Kidney epithelial cell (primary cell): ENCODE measurements at places on chromosomes 7 and 10.

DNA sequence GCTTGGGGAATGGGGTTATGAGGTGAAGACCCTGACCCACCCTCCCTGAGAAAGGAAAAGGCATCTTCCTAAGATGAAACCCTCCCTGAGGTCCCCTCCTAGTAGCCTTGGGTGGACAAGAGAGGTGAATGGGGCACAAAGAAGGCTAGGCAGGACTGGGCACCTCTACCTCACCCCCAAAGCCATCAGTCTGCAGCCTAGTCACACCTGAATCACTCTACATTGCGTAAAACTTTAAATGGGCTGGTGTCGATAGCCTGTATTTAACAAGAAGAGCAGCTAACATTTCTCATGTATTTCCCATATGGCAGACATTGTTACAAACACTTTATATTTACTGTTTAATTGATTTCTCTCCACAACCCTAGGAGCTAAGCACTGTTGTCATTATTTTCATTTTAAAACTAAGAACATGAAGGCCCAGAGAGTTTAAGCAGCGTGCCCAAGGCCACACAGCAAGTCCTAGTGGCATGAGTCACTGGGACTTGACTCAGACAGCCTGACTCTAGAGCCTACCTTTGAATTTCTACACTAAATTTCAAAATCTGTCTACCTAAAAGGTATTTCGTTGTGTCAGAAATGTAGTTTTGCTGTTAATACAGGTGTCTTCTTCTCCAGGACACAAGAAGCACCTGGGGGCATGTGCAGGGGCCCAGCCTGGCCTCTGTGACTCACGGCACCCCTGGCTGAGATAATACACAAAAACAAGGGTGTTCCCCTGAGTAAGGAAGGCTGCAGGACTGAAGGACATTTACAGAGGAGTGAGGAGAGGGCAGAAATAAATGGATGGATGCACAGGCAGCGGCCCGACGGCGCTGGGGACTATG lies 3.4 kb downstream of the AOC1 start:
- no peak for DNase-seq

- no peak for DNase-seq
These were observed 727 bp downstream of the RET start for GRCh38 chr10:43077421-43078171.

- no peak for DNase-seq
These were observed 400.4 kb downstream of the CDC14C start for GRCh38 chr7:49324707-49325106.

GRCh38 chr7:151825721-151826120 lies 51.2 kb downstream of the PRKAG2 start:
- no peak for DNase-seq

DNA sequence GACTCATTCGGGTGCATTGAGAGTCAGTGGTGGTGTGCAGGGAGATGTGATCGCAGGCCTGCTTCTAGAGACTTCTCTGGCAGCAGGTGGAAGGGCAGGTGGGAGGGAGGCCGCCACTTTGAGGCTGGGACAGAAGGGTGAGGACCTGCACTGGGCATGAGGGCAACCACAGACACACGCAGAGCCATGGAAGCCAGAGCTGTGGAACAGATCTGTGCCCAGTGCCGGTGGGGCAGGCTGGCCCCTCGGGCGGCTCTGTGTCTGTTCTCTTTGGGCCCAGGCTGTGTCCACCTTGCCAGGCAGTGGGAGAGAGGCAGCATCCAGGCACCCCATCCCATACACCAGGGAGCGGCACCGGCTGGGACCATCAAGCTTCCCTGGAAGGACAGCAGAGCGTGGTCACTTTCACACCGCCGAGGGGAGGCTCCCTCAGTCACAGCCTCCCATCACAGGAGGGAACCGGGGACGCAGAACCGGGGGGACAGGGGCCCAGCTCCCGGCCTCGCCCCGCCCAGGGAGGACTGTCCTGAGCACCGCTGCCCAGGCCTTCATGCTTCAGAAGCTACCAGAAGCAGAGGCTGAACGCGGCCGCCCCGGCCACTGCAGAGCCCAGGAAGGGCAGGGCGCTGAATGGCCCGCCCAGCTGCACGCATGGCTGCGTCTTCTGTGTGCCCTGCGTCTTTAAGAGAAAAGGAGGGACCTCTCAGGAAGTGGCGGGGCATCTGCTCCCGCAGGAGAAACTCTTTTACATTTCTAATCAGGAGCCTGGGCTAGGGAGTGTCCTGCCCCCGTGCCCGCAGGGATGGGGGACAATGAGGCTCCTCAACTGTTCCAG lies 32.1 kb downstream of the EN2 start:
- no peak for DNase-seq
